NCI-H460 (cell line): ENCODE measurements at places on chromosomes 3 and 15.

- DNase-seq, result no peak
These were observed 36.2 kb upstream of the TOPBP1 start for GRCh38 chr3:133697960-133698359.

DNA sequence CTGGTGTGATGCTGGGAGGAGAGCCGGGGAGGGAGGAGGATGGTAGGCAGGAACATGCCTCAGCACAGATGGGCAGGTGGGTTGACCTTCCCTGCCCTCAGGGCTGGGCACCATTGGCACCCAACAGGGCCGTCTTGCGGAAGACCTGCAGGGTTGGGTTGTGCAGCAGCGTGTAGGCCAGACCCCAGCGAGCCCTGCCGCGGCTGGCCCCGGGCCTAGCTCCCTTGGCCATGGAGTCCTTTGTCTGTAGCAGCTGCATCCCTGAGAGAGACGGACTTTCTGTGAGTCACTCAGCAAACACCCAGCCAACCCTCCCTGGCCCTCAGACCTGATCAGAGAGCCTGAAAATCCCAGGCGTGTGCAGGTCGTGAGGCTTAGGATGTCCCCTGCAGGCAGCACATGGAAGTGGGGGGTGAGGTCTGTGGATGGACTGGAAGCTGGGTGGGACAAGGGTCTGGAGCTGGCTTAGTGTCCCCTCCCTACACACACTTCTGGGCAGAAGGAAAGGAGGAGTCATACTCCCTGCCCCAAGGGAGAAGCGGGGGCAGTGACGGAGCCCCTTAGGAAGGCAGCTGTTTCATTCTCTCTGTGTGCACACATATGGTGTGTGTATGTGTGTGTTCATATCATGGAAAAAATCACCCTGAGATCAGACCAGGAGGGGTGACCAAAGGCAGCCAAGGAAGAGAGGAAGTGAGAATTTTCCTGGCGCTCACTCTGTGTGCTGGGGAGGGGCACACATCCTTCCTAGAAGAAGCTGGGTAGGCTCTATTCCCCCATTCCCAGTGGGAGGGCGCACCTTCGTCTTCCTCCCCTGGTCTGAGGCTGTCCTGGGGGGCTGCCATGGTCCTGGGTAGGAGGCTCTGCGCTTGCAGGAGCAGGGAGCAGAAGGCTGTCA lies 6.7 kb downstream of the ISLR start:
- DNase-seq, result no peak

- DNase-seq, result no peak
These were observed 8.5 kb downstream of the IP6K2 start for GRCh38 chr3:48708481-48708889.

- no peak for DNase-seq
These were observed 23.1 kb downstream of the PSTPIP1 start for GRCh38 chr15:77017761-77018720.
